ENCODE measurements at places on chromosomes 3 and 15. TPM values are rescaled to one million over a fixed set of nuclear protein-coding genes. Genes with fewer than 3 reads are reported as not detected.

The CILP gene
- 0.52 TPM for total RNA-seq

- no peak for DNase-seq
Measured at GRCh38 chr3:73874606-73875369, 250.0 kb upstream of the PDZRN3 start.

DNA sequence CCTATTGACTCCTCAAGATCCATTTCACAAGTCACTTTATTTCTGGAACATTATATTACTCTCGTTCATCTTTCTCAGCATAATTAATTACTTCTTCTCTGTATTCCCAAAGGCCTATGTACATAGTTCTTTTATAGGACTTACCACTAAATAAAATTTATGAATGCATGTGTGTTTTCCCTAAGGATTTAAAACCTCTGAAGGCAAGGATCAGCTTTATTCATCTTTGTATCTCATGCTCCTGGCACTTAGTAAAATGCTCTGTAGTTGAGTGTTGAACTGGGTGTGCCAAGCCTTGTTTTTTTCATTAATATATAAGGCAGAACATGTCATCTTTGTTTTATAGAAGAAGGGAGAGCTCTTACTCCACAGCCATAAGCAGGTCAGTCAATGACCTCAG, 194.1 kb upstream of the ZPLD1 start:
- DNase-seq: no peak

GRCh38 chr3:44659434-44659833, 10.9 kb downstream of the ZNF35 start:
- no peak for DNase-seq

GRCh38 chr3:17602126-17602525, 140.3 kb downstream of the TBC1D5 start:
- no peak for DNase-seq

DNA sequence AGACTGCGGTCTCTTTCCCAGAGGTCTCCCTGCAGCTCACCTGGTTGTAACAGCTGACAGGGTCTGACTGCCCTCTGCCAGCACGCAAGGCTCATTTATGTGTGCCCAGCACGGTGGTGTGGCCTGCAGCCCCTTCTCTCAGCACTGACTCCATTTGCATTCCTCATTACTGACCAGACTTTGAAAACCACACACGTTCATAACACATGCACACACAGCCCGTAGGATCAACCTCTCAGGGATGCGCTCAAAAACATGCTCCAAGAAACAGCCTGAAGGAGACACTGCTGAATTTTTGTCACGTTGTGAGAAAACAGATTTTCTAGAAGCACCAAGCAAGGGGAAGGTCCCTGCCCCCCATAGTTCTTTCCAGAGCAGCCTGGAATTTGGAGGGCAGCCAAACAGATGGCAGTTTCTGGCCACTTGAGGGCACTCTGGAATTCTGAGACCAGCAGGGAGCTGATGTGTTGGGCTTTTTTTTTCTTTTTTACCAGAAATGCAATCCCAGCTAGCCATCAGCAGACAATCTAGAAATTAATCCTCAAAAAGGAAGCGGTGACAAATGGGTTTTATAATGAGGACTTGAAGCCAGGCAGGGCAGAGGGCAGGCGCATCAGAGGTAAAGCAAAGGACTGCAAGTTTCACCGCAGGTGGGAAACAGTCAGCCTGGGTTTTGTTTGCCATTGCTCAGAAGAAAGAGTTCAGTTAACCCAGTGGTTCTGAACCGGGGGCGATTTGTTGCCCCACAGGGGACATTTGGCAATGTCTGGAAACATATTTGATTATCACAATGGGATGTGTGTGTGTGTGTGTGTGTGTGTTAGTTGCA, 170.5 kb upstream of the PROK2 start:
- no peak for DNase-seq

DNA sequence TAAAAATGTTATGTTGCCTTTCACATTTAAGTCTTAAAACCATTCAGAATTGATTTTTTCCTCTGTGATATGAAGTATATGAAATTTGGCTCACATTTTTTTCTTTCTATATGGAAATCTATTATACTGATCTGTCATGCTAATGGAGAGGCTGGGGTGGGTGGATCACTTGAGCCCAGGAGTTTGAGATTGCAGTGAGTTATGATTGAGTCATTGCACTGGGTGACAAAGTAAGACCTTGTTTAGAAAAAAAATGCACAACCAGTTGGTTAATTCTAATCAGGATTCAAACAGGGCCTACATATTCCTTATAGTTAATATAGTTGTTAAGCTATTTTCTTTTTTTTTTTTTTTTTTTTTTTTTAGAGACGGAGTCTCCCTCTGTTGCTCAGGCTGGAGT, 230.5 kb downstream of the MFSD1 start:
- DNase-seq: no peak

DNA sequence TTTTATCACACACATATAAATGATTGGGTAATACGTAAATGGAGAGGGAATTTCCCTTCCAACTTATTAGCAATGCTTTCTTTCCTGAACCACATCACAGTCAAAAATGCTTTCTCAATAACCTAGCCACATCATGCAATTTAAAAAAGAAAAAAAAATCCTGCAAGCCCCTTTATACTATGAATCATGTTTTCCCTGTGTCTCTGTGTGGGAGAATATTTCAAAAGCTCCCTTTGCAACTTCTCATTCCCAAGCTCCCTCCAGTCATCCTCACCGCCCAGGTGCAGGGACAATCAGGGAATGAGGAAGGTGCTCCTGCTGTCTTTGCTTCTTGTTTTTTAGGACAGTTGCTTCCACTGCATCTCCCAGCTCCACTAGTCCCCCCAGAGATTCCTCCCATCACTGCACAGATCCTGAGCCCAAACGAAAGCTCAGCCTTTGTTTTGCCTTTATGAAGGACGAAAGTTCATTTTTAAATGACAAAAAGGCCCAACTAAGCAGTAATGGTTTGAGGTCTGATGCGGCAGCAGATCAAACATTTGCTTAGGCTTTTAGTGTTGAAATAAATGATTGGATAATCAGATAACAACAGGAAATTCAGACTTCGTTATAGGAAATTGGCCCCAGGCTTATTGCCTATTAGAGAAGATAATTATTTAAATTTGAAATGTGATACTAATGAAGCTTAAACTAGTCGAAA, 47.8 kb upstream of the ADGRG7 start:
- DNase-seq: no peak

DNA sequence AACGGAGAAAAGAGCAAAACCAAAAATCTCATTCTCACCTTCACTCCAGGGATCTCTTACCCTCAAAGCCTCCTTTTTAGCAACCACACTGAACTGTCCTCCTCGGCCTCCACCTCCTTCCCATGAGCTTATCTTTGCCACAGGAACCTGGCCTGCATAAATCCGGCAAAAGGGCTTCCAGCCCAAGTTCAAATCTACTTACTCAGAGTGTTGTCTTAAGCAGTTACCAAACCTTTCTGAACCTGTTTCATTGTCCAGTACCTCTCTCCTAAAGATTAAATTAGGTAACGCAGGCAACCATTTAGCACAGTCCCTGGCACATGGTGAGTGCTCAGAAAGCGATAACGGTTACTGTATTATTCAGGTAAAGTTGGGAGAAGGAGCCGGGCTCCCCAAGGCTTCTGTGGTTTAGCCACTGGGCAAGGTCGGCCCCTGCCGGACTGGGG, 777 bp downstream of the CIB1 start:
- no peak for DNase-seq

DNA sequence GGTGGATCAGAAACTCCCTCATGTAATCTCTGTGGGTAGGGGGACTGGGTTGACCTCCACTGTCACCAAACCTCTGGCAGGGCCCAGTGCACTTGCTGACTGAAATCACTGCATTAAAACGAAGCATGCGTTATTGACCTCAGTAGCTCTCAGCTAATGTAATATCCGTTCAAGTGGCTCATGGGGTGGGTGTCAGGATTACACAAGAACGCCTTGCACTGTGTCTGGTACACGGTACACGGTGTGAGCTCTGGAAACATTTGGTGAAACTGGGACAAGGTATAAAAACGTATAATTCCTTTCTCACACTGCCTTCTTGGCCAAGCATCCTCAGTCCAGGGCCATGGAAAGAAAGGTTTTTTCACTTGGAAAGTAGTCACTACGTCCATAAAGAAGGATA, 11.9 kb downstream of the LRTM1 start:
- no peak for DNase-seq

The KIF9 gene
- total RNA-seq: 5.4 TPM

GRCh38 chr15:79051941-79052731, 38.4 kb downstream of the RASGRF1 start:
- no peak for DNase-seq

The VPS18 gene
- total RNA-seq: 26.4 TPM

GRCh38 chr15:61661791-61662190, 398.5 kb downstream of the VPS13C start:
- no peak for DNase-seq

DNA sequence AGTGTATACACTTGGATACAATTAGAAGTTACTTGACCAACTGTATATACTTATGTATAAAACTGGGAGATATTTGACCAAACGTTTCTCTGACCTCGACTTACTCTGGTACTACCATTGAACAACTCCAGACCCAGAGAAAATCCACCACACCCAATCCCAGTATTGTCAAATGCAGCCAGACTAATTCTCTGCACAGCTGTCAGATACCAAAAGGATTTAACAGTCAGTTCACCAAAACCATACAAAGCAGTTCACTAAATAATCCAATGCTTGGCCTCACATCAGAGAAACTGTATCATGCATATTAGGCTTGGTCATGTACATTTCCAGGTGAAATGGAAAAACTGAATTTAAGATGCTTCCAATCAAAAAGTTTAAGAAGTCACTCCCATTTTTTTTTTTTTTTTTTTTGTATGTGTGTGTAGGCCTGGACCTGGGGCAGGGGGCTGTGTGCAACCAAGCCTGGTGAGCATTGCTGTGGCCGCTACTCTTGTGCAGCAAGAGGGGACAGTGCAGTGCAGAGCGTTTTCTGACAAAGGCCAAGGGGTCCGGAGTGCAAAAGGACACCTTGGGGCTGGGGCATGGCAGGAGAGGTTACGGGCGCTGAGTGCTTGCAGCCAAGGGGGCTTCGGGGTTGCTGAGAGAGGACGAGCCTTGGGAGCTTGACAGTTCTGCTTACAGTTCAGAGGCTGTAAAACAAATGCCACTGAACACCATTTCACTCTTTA, 1.4 kb downstream of the TOMM70 start:
- no peak for DNase-seq

The MUC4 gene
- total RNA-seq: not detected

The RLBP1 gene
- total RNA-seq: not detected

- DNase-seq: no peak
Measured at GRCh38 chr15:41899854-41900442, 6.1 kb upstream of the SPTBN5 start.

GRCh38 chr3:32240159-32240545, 1.7 kb downstream of the CMTM8 start:
- peak; percentile 80 for DNase-seq

The NPAP1 gene
- total RNA-seq: not detected

DNA sequence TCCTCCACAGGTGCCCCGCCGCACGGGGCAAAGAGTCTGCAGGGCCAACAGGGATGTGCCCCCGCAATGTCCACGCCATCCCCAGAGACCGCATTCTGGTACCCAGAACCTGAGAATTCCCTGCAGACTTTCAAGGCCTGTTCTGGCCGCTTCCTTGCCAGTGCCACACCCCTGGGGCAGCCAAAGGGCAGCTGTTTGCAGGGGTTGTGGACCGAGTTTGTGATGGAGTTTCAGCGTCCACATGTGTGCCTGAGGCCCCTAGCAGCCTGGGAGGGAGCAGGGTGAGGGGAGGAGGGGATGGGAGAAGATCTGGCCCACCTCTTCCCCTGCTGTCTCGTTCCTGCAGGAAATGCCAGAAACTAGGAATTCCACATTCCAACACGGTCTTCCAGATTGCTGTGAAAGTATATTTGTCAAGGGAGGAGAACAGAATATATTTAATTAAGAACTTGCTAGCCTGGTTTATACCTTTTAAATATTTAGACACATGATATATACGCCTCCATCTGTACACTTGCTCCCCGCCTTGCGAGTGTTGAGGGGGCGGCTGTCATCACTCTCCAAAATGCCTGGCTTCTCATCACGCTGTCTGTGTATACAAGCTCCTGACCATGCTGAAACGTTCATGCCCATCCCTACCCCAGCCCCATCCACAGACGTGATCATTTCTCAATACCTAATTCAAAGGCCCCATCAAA, 31.1 kb upstream of the RASA2 start:
- no peak for DNase-seq

DNA sequence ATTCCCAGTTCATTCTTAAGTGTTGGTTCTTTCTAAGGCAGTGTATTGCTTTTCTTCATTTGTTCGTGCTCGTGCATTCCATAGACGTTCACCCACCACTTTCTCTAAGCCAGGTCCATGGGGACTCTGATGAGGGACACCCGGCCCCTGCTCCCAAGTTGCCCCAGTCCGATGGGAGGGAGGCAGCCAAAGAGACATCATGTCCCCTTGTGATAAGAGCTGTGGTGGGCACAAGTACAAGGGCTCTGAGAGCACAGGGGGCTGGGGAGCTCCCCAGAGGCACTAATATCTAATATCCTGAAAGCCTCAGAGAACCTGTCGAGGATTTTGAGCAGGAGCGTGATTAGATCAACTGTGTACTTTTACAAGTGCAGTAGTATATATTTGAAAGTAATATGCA, 6.3 kb downstream of the SPSB4 start:
- DNase-seq: no peak

- no peak for DNase-seq
Measured at GRCh38 chr15:77569729-77570125, 63.0 kb downstream of the LINGO1 start.

DNA sequence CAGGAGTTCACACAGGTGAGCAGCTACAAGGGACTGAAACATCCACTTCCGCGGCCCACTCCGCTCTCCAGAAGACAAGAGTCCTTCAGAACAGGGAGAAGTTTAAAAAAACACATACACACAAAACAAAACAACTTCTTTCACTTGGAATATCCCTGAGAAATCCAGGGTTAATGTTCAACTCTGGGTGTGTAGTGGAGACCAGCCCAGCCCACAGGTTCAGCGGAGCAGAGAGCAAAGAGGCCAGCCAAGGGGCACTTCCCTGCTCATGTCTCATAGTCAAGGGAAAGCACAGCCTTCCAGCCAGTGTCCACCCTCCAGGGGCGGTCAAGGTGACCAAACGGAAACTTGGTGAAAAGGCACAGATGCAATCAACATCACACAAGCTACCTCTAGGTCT, 41.6 kb downstream of the WNT5A start:
- no peak for DNase-seq

- no peak for DNase-seq
Measured at GRCh38 chr3:128297401-128298138, 144.3 kb downstream of the EEFSEC start.

- peak; percentile 12 for DNase-seq
Measured at GRCh38 chr3:129855832-129856419, 37.6 kb downstream of the TMCC1 start.

- peak; percentile 68 for DNase-seq
Measured at GRCh38 chr15:58249646-58250312, 111.6 kb downstream of the AQP9 start.

DNA sequence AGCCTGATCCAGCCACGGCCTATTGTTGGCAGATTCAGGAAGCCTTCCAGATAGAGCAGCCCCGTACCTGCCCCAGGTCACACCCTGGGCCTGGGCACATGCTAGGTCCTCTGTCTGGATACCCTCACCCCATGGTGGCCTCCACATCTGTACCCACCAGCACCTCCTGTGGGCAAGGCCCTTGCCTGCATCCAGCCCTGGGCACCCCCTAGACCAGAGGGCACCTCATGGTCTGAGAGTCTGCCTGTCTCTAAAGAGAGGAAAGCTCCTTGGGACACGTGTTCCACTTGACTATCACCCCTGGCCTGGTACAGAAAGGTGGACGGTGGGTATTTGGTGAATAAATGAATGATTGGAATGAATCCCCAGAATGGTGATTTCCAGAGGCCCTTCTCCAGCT, 8.9 kb upstream of the COMMD4 start:
- no peak for DNase-seq
